ENCODE measurements at places on chromosomes 2 and 18. TPM values are rescaled to one million over a fixed set of nuclear protein-coding genes. Genes with fewer than 3 reads are reported as not detected.

- DNase-seq, result no peak
Observed at GRCh38 chr2:158953454-158953853, 15.0 kb upstream of the TANC1 start.

DNA sequence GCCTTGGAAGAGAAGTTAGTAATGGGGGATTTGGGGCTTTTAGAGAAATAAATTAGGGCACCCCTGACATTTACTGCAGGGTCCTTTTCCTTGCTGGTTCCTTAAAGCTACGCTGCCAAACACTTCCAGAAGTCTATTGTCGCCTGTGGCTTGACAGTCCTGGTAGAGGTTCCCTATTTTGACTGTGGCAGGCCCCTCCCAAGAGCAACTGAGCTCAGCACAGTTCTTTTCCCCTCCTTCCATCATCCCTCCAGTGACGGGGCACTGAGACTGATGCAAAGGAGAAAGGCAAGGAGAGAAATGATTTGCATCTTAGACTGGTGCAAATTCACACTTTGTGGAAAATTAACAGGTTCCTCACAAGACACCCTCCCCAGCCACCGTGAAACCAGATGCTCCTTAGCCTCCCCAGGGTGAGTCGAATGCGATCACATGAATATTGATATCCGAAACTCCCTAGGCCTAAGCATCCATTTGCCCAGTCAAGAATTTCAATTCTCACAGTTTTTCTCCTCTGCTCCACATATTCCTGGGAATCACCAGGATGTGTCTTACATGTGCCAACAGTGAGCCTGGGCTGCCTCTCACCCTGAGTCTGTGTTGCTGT is 45.4 kb downstream of the RABL2A start:
- no peak for DNase-seq

DNA sequence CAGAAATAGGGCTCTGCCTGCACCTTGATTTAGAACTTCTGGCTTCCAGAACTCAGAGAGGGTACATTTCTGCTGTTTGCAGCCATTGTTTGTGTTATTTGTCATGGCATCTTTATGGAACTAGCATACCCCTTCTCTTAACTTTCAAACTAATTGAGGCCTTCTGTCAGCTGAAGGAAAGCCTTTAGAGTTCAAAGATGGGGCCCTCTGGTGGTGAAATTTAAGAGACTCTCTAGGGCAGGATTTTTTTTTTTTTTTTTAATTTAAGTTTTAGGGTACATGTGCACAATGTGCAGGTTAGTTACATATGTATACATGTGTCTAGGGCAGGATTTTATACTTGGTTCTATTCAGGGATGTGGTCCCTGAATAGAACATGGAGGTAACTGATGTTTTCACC is 260.6 kb upstream of the LINC00305 start:
- no peak for DNase-seq

DNA sequence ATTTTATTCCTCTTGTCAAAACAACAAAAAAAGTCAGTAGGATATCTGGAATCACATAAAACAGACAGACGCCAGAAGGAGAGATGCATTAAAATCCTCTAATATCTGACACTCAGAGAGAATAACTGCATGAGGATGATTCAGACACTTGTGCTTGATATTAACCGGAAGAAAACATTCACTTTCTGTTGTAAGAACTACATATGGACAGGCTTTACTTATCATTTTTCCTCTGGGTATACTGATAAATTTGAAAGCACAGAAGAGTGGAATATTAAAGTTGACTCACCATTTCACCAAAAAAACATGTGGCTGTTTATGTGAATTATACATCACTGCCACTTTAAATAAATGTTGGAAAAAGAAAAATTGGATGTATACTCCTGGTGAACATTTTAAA is 589.1 kb upstream of the CDH2 start:
- DNase-seq, result no peak

GRCh38 chr2:147630585-147630984 is 214.2 kb upstream of the ACVR2A start:
- no peak for DNase-seq

DNA sequence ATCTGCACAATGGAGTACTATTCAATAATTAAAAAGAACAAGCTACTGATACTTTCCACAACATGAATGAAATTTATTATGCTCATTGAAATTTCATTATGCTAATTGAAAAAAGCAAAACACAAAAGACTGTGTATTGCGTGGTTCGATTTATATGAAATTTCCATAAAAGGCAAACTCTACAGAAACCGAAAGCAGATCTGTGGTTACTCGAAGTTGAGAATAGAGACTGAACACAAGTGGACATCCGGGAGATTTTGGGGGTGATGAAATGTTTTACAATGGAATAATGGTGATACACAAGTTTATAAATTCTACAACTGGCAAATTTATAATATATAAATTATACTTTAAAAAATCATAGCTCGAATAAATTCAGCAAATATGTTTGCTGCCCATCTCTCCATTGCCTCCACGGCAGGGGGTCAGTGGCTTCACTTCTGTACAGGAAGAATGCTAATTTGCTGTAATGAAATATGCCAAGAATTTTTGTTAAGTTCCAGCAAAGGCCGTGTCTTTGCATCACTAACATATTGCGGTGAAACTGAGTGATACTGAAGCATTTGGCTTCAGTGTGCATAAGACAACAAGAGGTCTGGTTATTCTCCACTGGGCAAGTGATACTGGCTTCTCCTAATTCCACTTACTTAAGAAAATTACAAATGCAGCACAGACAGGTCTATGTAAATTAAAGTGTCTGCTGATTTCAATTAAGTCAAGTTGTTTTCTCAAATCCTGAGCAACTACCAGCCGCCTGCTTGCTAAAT is 96.7 kb downstream of the TMEM163 start:
- DNase-seq, result no peak

DNA sequence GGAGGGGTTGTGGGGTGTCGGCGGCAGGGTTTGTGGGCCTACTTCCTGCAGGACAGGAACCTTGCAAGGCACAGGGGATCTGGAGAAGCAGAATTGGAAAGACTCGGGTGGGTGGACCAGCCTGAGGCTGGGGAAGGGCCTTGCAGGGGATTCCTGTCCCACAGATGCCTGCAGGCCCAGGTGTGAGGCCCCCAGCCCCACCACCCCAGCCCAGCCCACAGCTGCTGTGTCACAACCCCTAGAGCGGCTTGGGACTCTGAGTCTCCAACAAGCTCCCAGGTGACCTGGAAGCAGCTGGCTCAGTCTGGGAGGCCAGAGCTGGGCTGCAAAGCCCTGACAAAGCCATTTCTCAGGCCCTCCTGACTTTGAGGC is 93.1 kb downstream of the ZFP36L2 start:
- DNase-seq, result no peak

- no peak for DNase-seq
Observed at GRCh38 chr2:64225491-64225890, 81.3 kb upstream of the PELI1 start.

GRCh38 chr18:42649331-42650035 is 466.0 kb downstream of the RIT2 start:
- no peak for DNase-seq

DNA sequence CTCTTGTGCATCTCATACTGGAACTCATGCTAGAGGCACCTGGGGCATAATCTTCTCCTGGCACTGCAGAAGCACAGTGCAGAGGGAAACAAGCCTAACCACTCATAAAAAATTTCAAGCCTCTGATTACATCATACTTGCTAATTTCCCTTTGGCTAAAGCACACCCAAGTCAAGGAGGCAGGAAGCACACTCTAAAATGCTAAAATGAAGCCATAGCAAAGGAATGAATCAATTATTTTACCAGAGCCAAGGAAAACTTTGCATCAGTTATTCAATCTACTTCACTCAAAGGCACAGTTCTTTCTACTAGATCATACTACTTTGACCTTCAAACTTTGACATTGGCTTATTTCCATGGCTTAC is 79.6 kb upstream of the SPOPL start:
- no peak for DNase-seq

DNA sequence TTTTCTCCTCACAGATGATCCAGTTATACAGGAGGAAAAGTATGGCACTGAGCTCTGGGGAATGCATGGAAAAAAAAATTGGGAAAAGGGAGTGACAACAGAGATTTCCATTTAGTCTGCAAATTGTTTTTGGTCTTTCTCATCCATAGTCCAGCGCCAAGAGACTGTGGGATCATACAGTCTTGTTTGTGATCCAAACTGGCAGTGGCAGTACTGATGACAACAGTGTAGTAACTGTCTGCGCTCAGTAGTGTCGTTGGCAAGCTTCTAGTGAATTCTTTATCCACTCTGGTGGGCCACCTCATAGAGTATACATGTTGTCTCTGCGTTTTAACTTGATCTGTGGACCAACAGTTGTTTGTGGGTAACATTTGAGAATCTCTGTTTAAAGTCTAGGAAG is 37.9 kb downstream of the GALNT1 start:
- DNase-seq, result no peak

GRCh38 chr2:181954538-181954883 is 31.1 kb upstream of the PPP1R1C start:
- DNase-seq, result no peak

- DNase-seq, result no peak
Observed at GRCh38 chr2:149430743-149431736, 100.7 kb downstream of the LYPD6 start.

DNA sequence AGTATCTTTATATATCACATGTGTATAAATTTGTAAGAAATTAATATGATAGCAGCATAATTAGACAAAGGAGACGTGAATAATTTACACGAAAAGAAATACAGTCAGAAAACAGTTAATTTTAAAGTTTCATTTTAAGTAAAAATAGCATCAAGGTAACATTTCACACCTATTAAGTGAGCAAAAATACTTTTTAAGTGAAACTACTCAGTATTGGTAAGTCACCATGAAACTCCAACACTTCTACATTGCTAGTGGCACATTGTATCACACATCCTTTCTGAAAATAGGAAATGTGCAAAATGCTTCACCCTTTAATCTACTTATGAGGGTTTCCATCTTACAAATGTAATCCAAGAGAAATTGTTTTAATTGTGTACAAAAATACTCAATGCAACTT is 287.9 kb upstream of the EPAS1 start:
- no peak for DNase-seq

GRCh38 chr2:102478686-102479470 is 5.9 kb downstream of the SLC9A4 start:
- DNase-seq, result no peak

- no peak for DNase-seq
Observed at GRCh38 chr2:120348737-120349439, 3.0 kb downstream of the INHBB start.

Gene CRACDL
- polyA plus RNA-seq, result 3.5 TPM

Gene BMP10
- not detected for polyA plus RNA-seq

Gene RAMP1
- polyA plus RNA-seq, result 3.1 TPM

Gene ABI2
- 101 TPM for polyA plus RNA-seq
